ENCODE measurements at places on chromosomes 11 and 22.

GRCh38 chr22:32686354-32686753 lies 115.2 kb upstream of the TIMP3 start:
- no peak for DNase-seq

DNA sequence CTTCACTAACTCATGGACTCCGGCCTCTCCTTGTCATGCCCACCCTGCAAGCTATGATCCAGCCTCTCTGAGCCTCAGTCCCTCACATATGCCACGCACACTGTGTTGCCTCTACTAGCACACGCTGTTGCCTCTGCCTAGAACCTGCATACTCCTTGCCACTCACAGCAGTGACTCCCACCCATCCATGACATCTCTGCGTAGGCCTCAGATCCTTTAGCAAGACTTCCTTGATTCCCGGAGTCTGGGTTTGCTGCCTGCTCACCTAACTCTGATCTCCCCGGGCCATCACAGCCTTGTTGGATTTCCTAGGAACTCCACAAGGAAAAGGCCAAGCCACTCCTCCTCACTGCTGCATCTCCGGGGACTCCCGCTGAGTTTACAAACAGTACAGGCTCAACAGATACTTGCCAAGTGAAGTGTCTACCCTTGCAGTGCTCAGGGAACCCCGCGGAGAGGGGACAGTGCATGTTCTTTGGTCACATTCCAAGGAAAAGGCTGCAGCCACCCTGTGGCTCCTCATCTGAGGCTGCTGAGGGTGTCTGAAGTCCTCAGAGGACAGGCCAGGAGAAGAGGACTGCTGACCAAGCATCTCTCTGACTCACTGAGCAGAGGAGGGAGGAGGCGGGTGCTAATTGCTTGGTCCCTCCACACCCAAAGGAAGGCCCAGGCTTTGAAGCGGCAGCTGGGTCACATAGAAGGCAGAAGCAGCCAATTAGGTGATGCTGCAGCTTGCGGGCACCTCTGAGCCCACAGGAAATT lies 42.4 kb upstream of the NAV2 start:
- no peak for DNase-seq

DNA sequence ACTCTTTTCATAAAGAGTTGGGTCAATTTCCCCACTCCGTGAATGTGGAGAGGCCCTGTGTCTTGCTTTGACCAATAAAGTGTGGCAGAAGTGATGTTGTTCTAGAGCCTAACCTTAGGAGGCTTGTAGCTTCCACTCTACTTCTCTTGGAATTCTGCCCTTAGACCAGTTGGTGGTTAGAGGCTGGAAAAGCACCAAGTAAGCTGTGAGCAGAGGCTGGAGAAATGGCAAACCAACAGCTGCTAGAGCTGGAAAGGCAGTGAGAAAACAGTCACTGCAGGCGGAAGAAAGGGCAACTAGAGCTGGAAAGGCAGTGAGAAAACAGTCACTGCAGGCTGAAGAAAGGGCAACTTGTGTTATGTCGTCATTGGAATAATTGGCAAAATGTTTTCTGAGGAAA lies 29.8 kb upstream of the MSANTD2 start:
- DNase-seq = no peak

GRCh38 chr22:42484506-42484905 lies 35.1 kb downstream of the RRP7A start:
- DNase-seq = no peak

Data from effector CD8-positive, alpha-beta T cell (primary cell).